ENCODE measurements at places on chromosomes 16 and 17. TPM values are rescaled to one million over a fixed set of nuclear protein-coding genes. Genes with fewer than 3 reads are reported as not detected.

- no peak for DNase-seq
Measured at GRCh38 chr17:44997733-44998520, 29.8 kb upstream of the C1QL1 start.

- no peak for DNase-seq
Measured at GRCh38 chr17:81053041-81053970, 18.4 kb downstream of the BAIAP2 start.

DNA sequence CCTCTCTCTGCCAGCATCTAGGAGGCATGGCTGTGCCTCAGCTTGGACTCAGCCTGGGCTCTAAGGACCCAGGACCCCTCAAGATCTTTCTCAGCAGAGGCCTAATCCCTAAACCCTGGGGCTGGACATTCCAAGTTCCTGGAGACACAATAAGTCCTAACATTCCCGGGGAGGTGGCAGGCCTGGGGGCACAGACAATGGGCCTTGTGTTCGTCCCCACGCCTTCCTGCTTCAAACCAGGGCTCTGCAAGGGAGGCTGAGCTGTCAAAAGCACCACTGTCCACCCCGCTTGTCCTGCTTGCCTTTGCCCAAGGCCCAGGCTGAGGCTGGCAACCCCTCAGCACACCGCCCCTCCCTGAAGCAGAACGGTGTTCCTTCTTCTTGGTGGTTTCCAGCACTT lies 13.7 kb downstream of the SDK2 start:
- no peak for DNase-seq

- no peak for DNase-seq
Measured at GRCh38 chr17:67441052-67441895, 64.2 kb downstream of the PITPNC1 start.

SLC16A6 gene
- total RNA-seq: 0.20 TPM

Measured in heart right ventricle (tissue), 16 donors.